Activated CD4-positive, alpha-beta T cell treated with anti-CD3 and anti-CD28 coated beads, Interleukin-2, amount 50 U/mL, for 4 hours (primary cell): ENCODE measurements at places on chromosomes 16 and 17.

DNA sequence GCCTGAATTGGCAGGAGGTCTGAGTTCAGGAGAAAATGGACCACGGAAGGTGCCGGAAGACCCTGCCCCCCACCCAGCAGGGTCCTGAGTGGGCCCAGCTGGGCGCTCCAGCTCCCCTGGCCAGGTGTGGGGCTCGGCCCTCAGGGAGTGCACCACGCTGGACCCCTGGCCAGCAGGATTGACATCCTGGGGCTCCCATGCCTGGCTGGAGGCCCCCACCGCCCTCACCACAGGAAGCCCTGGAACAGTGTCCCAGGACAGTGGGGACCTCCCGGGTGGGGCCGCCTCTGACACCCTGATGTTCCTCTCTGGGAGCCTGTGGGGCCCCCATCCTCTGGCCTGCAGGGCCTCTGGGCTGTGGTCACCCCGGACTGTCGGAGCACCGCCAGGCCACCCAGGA is 28.1 kb upstream of the CACNA1H start:
- DNase-seq = no peak

DNA sequence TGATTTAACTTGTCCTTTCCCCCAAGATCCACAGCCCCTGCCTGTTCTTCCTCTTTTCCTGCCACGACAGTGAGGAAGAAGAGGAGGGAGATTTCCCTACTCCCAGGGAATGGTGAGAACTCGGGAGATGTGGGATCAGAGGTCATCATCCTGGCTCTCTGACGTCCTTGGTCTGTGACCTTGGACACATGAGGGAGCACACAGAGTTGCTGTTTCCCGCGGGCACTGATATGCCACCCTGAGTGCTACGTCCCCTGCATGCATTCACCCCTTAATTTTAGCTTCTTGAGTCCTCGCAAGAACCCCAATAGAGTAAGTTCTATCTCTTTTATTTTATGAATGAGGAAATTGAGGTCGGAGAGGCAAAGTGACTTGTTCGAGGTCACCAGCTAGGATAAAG is 85.4 kb downstream of the BMERB1 start:
- no peak for DNase-seq

GRCh38 chr16:64580558-64580957 is 541.3 kb downstream of the CDH11 start:
- no peak for DNase-seq

DNA sequence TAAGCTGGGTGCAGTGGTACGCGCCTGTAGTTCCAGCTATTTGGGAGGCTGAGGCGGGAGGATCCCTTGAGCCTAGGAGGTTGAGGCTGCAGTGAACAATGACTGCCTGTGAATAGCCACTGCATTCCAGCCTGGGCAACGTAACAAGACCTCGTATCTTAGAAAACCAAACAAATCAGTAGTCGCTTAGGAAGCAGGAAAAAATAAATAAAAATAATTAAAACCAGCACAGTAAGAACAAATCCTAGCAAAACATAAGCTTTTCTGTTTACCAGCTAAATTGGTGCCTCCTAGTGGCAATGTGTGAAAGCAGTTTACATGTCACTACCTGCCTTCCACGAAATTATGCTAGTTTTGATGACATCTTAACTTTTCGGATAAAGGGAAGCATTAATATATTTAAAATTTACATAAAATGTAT is 1.3 kb downstream of the ARMC5 start:
- DNase-seq = no peak

DNA sequence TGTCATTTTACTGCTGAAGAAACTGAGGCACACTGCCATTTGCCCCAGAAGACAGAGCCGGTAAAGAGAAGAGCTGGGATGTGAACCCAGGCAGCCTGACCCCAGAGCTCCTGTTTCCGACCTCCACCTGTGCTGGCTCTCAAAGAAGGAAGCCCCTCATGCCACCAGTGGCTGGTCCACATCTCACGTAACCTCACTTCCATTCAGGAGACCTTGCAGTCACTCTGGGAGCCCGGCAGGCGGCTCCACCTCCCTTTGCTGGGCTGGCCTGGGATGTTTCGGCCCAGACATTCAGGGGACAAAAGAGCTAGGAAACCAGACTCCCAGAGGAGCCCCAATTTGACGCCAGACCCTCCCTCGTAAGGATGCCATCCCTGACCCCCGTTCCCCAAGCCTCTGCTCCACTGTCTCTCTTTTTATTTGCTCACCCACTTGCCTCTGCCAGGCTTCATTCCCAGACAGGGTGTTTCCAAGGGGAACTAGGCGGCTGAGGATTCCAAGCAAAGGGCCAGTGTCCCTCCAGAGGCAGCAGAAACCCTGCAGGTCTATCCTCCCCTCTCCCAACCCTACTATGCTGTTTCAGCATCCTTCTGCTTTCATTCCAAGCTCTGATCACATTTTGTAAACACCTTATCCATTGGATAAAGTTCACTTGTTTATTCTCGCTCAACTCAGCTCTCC is 2.8 kb downstream of the TAF1C start:
- DNase-seq = no peak

- DNase-seq = no peak
These were observed 8.6 kb downstream of the LRRC59 start for GRCh38 chr17:50388728-50389127.

DNA sequence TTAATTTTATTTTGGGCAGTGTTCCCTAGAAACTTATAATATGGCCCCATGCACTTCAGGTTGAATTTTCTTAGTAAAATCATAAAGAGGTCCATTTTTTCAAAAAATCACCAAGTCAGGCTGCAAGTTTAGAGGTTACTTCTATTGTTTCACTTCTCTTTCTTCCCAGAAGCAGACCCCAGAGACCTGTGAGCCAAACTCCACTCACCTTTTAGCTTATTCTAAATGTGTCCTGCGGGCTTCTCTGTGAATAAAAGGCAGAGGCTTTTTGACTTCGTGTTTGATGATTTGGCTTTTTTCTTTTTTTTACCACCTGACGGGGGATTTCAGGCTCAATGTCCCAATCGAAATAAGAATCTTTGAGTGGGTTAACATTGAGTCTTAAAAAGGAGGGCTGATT is 7.4 kb downstream of the PRKCB start:
- no peak for DNase-seq

DNA sequence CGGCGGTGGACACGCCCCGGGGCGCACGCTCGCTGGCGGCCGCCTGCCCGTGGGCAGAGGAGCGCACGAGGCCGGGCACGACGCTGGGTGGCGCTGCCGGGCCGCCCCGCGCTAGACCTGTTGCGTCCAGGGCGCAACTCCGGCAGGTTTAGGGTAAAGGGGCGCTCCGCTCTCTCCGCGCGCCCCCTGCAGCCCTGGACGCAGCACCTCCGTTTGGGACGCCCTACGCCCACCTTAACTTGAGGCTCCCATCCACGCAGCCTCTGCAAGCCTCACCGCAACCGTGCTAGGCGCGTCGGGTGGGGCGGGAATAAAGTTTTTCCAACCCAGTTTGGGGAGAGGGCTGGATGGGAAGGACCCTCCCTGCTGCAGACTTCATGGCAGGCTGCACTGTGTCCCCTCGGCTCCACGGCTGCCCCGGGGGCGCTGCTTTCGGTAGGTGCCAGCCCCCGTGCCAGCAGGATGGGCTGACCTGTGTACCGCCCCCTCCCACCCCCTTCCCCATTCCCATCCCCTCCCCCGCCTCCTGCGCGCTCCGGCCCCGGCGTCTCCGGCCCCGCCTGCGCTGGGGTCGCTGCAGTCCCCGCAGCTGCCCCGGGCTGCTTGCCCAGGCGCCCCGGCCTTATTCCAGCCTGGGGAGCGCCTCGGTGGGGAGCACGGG is at the start of gene SYT17:
Gene SYT17 (plus strand): TSS at position 531 of the 661 bp plus-strand sequence. CDS start 407 bp downstream, outside the sequence.
- DNase-seq = no peak

DNA sequence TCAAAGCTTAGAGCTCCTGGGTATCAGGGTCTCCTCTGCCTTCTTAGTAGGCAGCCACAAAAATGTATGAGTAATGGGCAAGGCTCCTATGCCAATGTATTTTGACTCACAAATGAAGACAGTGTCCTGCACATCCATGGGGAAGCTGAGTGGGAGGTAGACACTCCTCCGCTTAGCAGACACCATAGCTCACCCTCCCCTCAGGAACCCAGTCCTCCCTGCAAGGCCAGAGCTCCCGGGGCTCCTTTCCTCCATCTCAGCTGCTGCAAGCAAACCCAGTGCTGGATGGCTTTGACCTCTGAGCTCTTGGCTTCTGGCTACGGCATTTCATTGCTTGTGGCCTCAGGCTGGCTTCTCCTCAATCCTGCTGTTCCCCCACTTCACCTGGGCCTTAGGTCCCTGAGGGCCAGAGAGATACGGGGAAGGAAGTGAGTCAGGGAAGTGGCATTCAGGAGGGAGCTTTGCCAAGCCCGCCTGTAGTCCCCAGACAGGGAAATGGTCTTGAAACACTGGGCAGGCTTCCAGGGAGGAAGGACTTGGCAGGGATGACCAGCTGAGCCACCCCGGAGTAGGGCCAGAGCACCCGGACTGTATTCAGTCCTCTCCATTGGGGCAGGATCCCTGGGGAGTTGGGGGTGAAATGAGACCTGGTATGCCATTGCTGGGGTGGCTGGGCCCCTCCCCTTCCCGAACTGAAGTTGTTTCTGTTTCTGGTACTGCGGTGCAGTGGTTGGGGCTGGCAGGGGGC is 4.5 kb downstream of the ABCC3 start:
- no peak for DNase-seq

DNA sequence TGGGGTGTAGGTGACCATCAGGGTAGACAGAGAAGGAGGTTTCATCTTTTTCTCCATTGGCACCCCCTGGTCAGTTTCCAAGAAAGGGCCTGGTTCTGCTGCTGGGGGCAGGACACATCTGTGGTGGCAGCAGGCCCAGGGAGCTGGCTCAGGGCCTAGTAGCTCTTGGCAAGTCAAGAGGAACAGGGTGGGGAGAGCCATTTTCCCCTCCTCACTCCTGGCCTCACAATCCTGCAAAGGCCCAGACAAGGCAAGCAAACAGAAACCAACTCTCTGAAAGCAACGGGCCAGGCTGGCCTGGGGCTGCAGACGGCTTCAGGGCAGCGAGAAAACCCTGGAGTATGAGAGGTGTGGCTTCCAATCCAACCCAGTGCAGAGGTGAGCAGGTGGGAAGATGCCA is 192.9 kb upstream of the DYNLRB2 start:
- no peak for DNase-seq

DNA sequence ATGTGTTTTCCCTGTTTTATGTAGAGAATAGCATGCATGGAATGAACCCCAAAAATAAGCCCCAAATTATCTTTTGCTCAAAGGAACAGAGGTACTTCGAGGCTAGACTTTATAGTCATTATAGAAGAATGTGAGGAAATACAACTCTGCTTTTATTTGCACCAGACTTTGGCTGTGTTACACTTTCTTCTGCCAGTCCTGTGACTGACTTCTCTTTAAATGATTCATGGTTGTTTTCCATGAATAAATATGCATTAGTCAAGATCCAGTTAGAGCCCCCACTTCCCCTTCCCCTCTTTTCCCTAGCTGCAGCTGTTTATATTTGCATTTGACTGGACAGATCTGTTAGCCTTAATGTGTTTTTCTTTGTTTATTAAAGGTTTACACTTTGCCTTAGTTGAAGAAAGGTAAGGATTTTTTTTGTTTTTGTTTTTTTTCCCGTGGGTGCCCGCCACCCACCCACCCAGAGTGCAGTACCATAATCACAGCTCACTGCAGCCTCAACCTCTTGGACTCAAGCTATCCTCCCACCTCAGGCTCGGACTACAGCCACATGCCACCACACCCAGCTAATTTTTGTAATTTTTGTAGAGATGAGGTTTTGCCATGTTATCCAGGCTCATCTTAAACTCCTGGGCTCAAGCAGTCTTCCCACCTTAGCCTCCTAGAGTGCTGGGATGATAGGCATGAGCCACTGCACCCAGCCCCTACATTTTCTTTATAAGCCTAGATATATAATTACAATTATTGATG is 152.6 kb downstream of the CYB561 start:
- DNase-seq = no peak

GRCh38 chr16:12339686-12340085 is 363.2 kb downstream of the SNX29 start:
- DNase-seq = no peak

GRCh38 chr17:71631483-71631882 is 489.3 kb upstream of the SOX9 start:
- no peak for DNase-seq

DNA sequence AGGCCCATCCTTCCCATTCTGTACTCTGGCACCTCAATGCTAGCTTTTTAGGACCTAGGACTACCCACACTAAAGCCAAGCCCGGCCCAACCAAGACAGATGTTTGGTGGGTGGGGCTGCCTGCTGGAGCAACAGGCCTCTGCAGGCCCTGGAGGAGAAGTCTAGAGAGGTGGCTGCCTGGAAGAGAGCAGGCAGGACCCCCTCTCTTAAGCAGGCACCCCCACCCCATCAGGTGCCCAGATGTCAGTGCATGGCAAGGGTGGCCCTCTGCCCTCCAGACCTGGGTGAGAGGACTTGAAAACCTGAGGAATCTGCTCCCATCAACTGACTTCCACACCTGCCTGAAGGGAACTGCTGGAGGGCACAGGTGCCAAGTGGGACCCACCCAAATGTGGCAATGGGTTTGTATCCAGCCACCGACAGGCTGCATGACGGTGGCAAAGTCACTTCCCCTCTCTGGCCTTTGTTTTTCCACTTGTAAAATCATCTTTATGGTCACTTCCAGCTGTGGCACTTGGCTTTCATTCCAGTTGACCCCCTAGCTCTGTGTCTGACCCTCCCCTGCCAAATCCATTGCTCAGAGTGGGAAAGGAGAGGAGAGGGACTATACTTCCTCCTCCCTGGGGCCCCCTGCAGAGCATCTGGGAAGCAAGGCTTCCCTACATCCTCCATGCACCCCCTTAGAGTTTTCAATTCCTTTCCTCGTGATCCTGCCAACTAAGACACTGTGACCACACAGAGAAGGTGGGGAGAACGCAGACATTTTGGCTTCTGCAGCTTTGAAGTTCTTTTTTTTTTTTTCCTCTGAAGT is 1.7 kb upstream of the STAT5A start:
- no peak for DNase-seq

GRCh38 chr17:78013683-78014467 is 55.4 kb downstream of the TNRC6C start:
- DNase-seq = peak; percentile 43

- no peak for DNase-seq
These were observed 135.8 kb upstream of the CA10 start for GRCh38 chr17:52294301-52294700.

DNA sequence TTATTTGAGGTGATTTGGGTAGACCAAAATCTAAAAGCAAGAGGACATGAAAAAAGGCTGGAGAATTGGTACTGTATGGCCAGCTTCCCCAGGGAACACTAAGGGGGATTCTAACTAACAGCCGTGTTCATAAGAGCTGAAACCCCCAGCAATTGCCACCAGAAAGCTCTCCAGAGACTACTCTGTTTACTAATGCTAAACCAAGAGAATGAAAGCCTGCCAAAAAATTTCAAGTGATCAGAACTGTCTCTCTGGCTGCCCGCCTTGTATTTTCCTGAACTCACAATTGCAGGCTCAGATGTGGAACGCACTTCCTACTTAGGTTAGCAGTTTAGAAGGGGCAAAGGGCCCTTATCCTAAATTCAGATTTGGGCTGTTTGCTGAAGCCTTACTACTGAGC is 24.1 kb downstream of the MYH10 start:
- no peak for DNase-seq

- no peak for DNase-seq
These were observed 15.5 kb upstream of the USP22 start for GRCh38 chr17:21058098-21058893.

DNA sequence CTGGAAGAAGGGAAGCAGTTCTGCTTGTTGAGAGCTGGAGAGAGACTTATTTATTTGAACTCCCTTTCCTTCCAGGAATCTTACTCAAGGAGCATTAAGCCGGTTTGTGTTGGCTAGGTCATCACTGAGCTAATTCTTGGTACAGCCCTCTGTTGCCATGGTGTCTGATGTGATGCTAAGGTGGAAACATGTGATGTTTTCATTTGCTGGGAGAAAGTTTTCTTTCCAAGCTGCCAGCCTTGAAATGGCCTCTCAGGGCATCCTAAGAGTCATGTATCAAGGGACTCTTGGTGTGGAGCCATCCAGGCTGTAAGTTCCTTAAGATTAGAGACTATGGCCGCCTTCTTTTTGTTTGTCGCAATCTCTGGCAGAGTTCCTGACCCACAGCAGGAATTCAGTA is 4.2 kb downstream of the PSKH1 start:
- no peak for DNase-seq
